ENCODE measurements at places on chromosomes 13 and 19.

GRCh38 chr19:30567536-30568232, 195.5 kb downstream of the ZNF536 start:
- no peak for DNase-seq

GRCh38 chr19:54521022-54521859, 18.6 kb downstream of the LAIR2 start:
- DNase-seq = no peak

DNA sequence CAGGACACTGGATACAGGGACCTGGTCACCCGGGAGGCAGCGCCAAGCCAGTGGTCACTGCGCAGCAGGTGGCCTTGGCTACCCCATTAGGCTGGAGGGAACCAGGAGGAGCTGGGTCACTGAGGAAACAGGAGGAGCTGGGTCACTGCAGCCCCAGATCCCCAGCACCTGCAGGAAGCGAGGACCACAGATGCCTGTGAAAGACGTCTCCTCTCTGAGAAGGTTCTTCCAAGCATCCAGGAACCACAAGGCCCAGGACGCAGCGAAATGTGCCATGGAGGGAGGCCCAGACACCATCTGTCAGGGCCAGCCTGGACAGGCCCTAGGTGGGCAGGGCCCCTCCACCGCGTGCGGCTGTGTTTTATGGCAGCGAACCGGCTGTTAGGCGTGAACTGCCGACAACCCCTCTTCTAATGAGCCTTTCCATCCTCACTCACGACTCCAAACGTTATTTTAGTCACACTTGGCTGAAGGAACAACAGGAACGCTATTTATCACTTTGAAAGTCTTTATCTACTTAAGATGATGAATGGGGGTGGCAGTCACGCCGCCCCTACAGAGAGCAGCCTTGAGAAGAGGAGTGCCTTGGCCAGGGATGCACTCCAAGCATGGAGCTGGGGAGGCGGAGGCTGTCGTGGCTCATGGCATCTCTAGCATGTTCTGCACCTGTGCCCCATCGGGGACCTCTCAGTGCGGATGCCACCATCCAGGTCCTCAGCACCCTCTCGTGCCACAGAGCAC, 53.3 kb downstream of the CEBPG start:
- no peak for DNase-seq

GRCh38 chr13:59368693-59369092, 795.0 kb downstream of the DIAPH3 start:
- no peak for DNase-seq

GRCh38 chr13:110092831-110093247, 214.1 kb downstream of the COL4A1 start:
- no peak for DNase-seq

DNA sequence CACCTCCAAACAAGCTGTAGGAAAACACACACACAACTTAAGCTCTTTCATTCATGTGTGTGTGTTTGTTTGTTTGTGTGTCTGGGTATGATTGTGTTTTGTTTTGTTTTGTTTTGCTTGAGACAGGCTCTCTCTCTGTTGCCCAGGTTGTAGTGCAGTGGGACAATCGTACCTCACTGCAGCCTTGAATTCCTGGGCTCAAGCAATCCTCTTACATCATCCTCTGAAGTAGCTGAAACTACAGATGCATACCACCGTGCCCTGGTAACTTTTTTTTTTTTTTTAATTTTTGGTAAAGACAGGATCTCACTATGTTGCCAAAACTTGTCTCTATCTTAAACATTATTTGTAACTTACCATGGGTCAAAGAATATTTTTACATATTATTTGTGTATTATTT, 431.7 kb downstream of the SLITRK1 start:
- DNase-seq = no peak

DNA sequence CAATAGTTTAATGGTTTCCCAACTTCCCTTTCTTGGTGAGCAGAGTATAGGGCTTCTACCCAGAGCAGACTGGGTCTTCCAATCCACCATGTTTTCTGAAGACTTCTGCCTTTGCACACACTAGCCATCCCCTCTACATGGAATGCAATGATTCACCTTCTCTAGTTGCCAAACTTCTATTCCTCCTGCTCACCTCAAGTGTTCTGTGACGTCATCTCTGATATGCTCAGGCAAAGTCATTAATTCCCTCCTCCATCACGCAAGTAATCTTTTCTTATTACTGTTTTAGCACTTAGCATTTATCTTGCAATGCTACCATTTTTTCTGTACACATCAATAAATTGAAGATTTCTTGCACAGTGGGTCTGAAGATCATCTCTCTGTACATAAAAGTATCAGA, 174.2 kb downstream of the RBM26 start:
- DNase-seq = no peak

GRCh38 chr13:26719356-26719945, 41.1 kb downstream of the GPR12 start:
- no peak for DNase-seq

GRCh38 chr13:112967686-112968379, 1.2 kb upstream of the MCF2L start:
- DNase-seq = no peak

DNA sequence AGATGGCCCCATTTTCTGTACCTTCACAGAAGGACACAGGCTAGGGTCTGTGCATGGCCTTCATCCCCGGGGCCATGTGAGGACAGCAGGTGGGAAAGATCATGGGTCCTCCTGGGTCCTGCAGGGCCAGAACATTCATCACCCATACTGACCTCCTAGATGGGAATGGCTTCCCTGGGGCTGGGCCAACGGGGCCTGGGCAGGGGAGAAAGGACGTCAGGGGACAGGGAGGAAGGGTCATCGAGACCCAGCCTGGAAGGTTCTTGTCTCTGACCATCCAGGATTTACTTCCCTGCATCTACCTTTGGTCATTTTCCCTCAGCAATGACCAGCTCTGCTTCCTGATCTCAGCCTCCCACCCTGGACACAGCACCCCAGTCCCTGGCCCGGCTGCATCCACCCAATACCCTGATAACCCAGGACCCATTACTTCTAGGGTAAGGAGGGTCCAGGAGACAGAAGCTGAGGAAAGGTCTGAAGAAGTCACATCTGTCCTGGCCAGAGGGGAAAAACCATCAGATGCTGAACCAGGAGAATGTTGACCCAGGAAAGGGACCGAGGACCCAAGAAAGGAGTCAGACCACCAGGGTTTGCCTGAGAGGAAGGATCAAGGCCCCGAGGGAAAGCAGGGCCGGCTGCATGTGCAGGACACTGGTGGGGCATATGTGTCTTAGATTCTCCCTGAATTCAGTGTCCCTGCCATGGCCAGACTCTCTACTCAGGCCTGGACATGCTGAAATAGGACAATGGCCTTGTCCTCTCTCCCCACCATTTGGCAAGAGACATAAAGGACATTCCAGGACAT, 7.0 kb upstream of the CEACAM7 start:
- DNase-seq = no peak

DNA sequence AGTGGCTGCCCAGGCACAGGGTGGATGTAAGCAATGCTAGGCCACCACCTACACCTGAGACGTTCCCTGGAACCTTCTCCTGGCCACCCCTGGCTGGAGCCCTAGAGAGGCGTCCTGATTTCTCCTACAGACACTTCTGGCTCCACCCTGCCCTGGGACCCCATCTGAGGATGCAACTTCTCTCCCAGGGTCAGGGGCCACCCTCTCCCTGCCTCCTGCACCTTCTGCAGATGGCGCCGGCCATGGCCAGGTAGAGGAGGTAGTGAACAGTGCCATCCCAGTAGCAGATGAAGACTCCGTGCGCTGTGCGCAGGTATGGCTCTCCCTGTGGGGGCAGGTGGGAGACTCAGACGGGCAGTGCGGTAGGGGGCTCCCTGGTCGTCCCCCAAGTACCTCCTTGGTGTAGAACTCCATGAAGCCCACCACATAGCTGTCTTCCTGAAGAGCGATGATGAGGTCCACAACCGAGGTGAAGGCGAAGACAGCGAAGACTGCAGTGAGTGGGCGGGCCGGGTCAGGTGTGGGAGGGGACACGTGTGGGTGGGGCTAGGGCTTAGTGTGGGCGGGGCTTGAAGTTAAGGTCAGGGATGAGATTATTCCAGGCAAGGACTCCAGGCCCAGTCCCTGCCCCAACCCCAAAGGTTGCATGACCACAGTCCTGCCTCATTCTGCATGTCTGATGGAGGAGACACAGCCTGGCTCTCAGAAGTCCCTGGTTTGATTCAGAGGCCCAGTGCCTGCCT, 3.0 kb downstream of the TM6SF2 start:
- no peak for DNase-seq

DNA sequence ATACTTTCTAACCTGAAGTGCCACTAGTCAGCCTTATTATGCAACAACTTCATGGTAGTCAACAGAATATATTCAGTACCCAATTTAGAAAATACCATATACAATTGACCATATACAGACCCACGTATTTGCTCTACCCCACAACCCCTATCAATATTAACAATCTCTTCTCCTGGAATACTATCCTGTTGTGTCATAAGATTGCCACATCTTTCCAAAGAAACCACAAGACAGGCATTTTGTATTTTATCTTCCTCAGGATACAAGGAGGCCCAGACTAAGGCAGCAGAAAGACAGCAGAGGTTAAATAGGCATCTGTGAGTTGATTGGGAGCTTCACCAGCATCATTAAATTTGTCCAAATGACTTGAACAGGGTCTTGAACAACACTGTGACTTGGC, 4.5 kb downstream of the SPART start:
- DNase-seq = no peak

Data from hypothalamus (tissue), 51 donors.